Muscle of arm (tissue), 14 donors: ENCODE measurements at places on chromosomes 2 and 18. TPM values are rescaled to one million over a fixed set of nuclear protein-coding genes. Genes with fewer than 3 reads are reported as not detected.

ARMC9 gene
- 5.3 TPM for polyA plus RNA-seq

SLC5A7 gene
- polyA plus RNA-seq, result 0.11 TPM

GRCh38 chr2:164386231-164386630 lies 235.1 kb downstream of the GRB14 start:
- no peak for DNase-seq

DNA sequence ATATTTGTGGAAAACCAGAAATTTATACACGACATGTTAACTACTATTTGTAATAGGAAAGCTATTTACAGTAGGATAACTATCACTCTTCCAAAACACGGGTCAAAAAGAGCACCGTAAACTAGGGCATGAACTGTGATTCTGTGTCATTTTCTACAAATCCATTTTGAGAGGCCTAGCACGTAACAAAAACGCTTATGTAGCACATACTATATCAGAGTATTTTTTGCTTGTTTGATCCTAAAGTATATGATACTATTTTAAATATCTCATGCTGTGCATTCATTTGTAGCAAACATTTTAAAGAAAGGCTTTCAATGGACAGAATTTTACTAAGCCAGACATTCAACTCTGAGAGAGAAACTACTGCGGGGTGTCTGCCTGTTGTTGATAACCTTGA lies 45.1 kb downstream of the WDFY1 start:
- no peak for DNase-seq

- DNase-seq, result no peak
These were observed 88.7 kb downstream of the ADD2 start for GRCh38 chr2:70679259-70679658.

IFT172 gene
- polyA plus RNA-seq, result 35.2 TPM

- no peak for DNase-seq
These were observed 1.1 kb downstream of the GRP start for GRCh38 chr18:59220784-59221765.

DES gene
- polyA plus RNA-seq, result 3,042 TPM

TMEM127 gene
- polyA plus RNA-seq, result 41.1 TPM

GRCh38 chr2:176535467-176536113 lies 266.3 kb downstream of the MTX2 start:
- DNase-seq, result no peak

- no peak for DNase-seq
These were observed 71.7 kb upstream of the LYPD1 start for GRCh38 chr2:132741754-132742153.

DYSF gene
- polyA plus RNA-seq, result 114 TPM

GRCh38 chr2:207251022-207251421 lies 85.3 kb upstream of the KLF7 start:
- DNase-seq, result no peak

ASAP2 gene
- polyA plus RNA-seq, result 19.3 TPM

HOXD10 gene
- polyA plus RNA-seq, result not detected

DNA sequence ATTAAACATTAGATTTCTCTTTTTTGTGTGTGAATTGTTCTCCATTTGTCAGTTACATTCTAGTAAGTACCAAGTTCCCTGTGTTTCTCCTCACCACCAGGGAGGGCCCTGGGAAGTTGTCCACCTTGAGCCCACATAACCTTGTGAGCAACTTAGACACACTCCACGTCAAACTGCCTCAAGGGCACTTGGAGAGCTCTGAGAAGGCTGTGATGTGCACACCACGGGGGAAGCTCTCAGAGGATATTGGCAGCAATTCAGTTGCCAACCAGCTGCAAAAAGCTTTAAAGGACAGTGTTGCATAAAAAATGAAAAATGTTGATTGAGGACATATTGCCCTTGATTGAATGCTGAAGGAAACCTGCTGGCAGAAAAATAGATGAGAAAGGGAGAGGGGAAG lies 743.6 kb downstream of the RNF144A start:
- DNase-seq, result no peak

TUBA4B gene
- polyA plus RNA-seq, result not detected

GRCh38 chr2:137118140-137118539 lies 352.8 kb downstream of the THSD7B start:
- DNase-seq, result no peak

- DNase-seq, result no peak
These were observed 2.9 kb upstream of the GTF3C3 start for GRCh38 chr2:196802401-196802800.

- no peak for DNase-seq
These were observed 10.1 kb downstream of the CYP26B1 start for GRCh38 chr2:72137498-72138010.

DNA sequence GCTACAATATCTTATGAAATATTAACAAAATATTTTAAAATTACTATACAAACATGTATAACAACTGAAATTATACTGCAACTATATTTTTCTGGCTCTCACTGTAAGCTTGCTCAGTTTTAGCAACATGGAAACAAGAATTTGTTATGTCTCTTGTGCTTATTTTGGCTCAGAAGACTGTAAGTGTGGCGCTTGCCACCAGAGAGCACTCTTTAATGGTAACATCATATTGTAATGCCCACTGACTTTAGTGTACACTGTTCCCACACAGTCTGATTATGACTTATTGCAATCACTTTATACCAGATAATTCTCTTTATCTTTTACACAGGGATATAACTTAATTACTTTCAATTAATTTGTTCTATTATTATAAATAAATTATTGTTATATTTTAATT lies 1500.6 kb upstream of the TMEFF2 start:
- DNase-seq, result no peak

- no peak for DNase-seq
These were observed 57.2 kb upstream of the BBS5 start for GRCh38 chr2:169422120-169422519.

DNA sequence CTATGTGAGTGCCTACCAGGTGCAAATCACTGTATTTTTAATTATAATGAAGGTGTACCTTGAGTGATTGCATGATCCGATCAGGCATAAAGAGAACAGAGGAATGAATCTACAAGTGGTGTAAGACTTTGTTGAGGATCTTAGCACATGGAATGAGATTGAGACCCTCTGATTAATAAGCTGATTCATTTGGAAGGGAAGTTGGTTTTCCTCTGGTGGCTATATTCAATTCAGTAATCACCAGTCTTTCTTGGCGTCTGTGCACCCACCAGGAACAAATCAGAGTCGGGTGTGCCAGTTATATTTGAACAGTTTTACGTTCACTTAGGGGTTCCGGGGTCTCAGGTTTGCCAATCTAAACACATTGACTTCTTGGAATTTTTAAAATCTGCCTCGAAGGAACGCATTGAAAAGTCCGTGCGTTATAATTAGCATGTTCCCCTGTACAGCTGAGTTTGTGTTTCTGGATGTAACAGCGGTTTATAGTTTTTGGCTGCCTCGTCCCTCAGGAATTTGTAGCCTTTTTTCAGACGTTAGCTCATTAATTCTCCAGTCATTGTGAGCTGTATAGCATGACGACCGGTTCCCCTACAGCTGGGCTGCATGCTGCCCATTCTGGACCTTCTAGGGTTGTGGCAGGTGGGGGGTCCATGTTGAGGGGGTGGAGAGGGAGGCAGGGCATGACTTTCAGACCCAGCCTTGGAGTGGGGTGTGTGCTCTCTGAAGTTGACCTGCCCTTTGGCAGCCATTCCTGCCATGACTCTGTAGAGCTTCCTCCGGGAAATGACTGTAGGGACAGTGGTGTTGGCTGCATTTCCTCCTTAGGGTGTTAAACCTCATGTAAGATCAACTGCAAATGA lies 20.3 kb downstream of the MYO1B start:
- DNase-seq, result no peak

GRCh38 chr2:231666171-231667095 lies 41.9 kb upstream of the PTMA start:
- DNase-seq, result peak; percentile 83

DNA sequence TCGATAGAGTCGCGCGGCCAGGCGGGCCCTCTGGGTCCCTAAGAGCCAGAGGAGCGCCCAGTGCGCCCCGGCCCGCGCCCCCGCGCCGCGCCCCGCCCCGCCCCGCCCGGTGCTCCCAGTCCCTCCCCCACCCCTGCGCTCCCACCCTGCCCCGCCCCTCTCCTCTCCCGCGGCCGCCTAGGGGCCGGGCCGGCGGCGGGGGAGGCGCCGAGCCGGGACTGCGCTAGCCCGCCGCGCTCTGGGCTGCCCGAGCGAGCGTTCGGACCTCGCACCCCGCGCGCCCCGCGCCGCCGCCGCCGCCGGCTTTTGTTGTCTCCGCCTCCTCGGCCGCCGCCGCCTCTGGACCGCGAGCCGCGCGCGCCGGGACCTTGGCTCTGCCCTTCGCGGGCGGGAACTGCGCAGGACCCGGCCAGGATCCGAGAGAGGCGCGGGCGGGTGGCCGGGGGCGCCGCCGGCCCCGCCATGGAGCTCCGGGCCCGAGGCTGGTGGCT lies at the start of gene GPC1:
Gene GPC1 (plus strand): TSS at position 207 of the 491 bp plus-strand sequence. CDS start 256 bp downstream, at position 463.
- no peak for DNase-seq

DNA sequence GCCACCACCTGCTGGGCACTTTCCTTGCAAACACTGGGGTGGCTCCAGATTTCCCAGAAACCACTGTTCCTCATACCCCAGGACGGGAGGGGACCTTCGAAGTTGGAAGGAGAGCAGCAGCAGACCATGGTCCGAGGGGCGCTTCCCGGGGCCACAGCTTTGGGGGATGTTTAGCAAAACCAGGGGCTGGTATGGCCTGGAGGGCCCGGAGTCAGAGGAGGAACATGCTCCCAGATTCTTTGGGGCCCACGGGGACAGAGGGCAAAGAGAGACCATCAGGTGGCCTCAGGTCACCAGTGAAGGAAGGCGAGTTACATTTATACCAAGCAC lies 25.3 kb downstream of the HS6ST1 start:
- DNase-seq, result no peak

DNA sequence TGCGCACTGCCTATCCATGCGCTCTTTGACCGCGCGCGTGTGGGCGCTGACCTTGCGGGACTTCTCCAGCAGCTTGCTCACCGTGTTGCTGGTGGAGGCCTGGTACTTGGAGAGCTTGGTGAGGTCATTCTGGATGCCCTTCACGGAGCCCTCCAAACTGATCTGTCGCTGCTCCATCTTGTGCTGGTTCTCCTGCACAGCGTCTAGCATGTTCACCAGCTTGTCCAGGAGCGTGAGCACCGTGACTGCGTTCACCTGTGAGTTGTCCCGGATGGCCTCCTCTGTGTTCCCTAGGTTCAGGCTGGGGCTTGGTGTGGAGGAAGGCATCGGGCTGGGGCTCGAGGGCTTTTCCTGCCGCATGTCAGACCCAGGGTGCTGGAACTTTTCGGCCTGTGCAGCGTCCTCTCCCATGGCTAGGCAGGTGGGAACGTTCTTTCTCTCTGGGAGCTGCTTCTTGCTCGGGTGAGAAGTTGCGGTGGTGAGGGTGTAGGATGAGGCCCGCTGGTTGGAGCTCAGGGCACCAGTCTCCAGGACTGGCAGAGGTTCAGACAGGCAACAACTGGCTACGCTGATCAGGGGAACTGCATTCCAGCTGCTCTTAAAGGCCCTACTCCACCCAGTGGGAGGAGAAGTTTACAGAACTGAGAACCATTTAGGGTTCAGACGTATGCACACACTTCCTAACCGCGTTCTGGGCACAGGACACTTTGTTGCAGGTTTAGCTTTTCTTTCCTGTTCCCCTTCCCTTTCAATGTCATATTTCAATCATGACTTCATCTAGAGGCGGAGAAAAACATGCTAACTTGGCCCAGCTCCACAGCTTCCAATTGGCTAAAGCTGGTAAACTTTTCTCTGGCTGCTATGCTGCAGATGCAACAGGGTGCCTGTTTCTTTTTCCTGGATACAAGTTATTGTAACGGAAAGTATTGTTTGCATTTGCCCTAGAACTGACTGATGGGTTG lies at the start of gene CAVIN2:
Gene CAVIN2 (minus strand): TSS at position 574 of the 962 bp plus-strand sequence. CDS start 163 bp downstream, at position 411.
- DNase-seq, result peak; percentile 76

DNA sequence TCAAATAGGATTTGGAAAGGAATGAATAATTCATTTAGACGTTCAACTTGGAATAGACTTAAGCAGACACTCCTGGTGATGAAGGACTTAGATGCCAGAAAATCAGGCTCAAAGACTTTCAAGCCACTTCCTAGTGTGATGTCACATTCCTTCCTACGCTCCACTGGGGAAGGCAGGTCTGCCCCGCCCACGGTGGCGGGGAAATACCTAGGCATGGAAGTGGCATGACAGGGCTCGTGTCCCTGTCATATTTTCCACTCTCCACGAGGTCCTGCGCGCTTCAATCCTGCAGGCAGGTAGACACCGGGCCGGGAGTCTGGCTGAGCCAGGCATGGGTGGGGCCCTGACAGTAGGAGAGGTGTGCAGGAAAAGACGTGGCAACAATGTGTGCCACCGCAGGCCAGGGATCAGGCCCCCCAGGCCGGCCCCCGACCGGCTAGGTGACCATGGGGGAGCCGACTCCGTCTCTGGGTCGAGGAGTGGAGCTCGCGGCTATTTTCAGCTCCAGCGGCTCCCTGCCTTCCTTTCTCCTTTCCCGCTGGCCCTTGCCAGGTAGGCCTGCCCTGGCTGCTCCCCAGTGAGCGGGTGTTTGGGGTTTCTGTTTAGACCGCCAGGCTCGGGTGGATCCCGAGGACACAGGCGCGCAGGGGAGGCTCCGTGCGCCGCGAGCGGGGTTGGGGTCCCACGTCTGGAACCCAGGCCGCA lies at the start of gene IL1RL2:
Gene IL1RL2 (plus strand): TSS at position 233 of the 705 bp plus-strand sequence. CDS start 845 bp downstream, outside the sequence.
- DNase-seq, result no peak

GRCh38 chr2:119862127-119862889 lies 102.6 kb downstream of the PTPN4 start:
- DNase-seq, result no peak

CYBRD1 gene
- polyA plus RNA-seq, result 79.1 TPM

DNA sequence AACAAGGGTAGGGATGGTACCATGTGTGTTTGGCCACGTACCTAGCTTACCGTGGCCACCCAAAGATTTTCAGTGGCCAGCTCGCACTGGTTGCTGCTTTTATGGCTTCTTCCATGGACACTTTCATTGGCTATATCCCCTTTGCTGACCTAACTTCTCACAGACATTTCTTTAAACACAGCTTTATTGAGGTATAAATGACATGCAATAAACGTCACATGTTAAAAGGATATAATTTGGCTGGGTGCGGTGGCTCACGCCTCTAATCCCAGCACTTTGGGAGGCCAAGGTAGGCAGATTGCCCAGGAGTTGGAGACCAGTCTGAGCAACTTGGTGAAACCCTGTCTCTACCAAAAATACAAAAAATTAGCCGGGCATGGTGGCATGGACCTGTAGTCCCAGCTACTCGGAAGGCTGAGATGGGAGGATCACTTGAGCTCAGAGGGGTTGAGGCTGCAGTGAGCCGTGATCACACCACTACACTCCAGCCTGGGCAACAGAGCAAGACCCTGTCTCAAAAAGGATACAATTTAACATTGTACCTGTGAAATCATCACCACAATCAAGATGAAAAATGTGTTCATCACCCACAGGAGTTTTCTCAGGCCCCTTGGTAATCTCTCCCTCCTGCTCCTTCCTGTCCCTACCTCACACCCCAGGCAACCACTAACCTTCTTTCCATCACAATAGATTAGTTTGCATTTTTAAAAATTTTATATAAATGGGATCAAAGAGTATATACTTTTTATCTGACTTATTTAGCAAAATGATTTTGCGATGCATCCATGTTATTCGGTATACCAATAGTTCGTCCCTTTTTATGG lies 127.8 kb upstream of the PPP1CB start:
- DNase-seq, result no peak

- no peak for DNase-seq
These were observed 41.5 kb downstream of the KANSL3 start for GRCh38 chr2:96596596-96596995.

FOXI3 gene
- 0.08 TPM for polyA plus RNA-seq

- no peak for DNase-seq
These were observed 84.3 kb upstream of the GRB14 start for GRCh38 chr2:164705412-164706167.

- no peak for DNase-seq
These were observed 35.5 kb upstream of the RMP24 start for GRCh38 chr18:35936951-35937350.
